Mucosa of descending colon (tissue), 3 donors: ENCODE measurements at places on chromosomes 7 and 10. TPM values are rescaled to one million over a fixed set of nuclear protein-coding genes. Genes with fewer than 3 reads are reported as not detected.

DNA sequence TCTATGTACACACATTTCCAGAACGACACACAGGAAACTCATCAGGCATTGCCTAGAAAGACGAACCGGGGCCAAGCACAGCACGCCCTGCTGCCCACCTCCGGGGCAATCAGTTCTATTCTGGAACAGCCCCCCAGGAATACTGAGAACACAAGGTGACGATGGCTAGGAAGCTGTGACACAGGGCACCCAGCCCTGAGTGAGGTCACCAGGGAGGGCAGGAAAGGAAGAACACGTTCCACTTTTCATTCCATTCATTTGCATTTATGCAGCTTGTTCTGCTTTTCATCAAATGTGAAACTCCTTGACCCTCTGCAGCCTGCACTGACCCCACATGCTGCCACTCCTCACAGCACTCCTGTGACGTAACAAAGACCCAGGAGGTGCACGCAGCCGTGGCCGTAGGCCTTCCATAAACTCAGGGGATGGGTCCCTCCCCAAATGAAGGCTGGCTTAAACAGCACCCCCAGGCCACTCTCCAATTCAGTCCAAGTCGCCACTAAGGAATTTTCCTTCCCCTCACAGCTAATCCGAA, 28.9 kb downstream of the MAD1L1 start:
- peak; percentile 2 for DNase-seq

DNA sequence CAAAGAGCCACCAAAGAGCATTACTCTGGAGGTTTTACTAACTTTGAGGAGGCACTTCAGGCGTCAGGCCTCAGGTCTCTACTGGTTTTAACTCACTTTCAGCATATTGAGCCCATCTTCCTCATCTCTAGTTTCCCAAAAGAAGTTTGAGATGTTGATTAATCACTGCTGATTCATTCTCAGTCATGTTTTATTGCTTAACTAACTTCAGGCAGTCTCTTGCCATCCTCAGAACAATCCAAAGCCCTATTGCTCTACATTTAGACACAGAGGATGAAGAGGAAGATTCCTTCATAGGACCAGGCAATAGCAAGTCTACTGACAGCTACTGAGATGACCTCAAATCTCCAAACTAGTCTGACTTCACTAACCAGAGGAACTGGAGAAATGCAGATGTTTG, 39.1 kb upstream of the BET1 start:
- DNase-seq: no peak

DNA sequence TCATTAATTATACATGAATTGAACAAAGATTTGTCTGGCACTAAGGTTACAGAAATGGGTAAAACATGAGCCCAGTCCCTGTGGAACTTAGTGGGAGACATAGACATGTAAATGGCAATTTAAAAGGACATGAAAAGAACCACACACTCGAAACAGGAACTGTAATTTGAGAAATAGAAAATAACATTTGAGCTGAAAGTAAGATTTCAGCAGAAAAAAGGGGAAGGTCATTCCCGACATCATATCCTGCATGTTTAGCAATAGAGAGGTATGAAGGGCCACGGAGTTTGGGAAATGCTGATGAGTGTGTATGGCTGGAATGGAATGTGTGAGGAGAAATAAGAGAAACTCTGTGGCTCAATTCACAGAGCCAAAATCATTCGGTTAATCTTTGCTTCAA, 175.4 kb upstream of the AHR start:
- no peak for DNase-seq

DNA sequence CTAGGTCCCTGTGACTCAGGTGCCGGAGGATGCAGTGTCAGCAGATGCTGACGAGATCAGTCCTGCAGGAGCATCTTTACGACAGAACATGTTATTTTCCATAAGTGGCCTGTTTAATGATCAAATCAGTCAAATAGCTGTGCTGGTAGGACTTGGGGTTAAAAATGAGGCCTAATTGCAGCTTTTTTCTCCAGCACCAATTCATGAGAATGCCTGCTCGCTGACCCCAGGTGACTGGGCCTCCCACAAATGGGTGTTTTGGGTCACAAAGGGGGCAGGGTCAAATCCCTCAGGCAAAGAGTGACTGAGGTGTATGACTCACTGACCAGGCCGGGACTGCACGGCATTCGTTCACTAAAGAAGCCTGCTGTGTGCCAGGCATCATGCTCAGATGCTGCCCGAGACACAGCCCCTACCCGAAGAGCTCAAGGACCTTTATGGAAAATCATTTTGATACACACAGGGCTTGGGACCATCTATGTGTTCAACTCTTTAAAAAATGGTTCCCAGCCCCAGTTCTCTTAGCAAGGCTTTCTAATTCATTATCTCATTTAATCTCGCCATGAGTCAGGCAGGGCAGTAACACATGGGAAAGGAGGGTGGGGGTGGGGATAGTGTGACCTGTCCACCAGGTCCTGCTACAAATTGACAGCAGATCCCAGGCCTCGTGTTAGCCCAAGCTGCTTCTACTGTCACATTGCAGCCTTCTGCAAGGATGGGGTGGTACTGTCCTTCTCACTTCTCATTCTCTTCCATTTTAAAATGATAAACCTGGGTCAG, 21.1 kb downstream of the ZNF775 start:
- no peak for DNase-seq

- DNase-seq: no peak
Observed at GRCh38 chr7:27677912-27678612, 15.4 kb upstream of the HIBADH start.

- no peak for DNase-seq
Observed at GRCh38 chr10:132492323-132493025, 45.1 kb upstream of the INPP5A start.

GRCh38 chr7:141866974-141867373, 25.7 kb upstream of the PRSS37 start:
- DNase-seq: no peak

DNA sequence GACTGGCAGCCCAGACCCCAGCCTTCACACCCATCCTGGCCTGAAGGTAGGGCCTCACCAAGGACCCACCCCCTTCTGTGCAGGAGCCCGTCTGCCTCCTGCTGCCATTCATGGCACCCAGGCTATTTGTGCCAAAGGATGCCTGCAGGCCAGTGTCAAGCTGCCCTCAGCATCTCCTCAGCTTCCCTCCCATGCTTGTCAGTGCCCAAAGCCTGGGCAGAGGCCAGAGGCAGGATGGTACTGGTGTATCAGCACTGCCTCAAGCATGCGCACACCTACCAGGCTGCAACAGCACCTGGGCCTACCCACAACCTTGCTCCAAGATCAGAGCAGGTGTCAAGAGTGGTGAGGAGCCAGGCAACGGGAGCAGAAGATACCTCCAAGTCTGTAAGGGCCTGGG, 27.6 kb downstream of the SFTPA1 start:
- no peak for DNase-seq

- DNase-seq: no peak
Observed at GRCh38 chr7:128904381-128905197, 5.9 kb downstream of the KCP start.

GRCh38 chr10:74824184-74824899, 2.1 kb upstream of the KAT6B start:
- DNase-seq: peak; percentile 21

- no peak for DNase-seq
Observed at GRCh38 chr7:70752794-70753241, 379.1 kb upstream of the GALNT17 start.

DNA sequence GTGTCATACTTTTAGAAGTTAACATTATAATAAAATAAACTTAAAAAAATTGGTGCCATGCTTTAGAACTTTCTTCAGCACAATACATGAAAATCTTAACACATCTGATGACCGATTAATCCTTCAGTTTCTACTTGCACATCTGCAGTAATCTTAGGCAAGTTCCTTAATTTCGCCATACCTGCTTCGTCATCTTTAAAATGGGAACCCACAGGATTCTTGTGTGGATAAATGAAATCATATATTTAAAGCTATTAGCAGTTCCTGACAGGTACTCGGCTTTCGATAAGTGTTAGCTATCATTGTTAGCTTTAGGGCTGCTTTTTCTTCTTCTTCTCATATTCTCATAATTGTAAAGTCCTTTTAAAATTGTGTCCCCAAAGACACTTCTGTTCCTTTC, 907 bp upstream of the VPS50 start:
- DNase-seq: no peak

GRCh38 chr10:43955978-43956377, 307.3 kb upstream of the ZNF32 start:
- DNase-seq: no peak

DNA sequence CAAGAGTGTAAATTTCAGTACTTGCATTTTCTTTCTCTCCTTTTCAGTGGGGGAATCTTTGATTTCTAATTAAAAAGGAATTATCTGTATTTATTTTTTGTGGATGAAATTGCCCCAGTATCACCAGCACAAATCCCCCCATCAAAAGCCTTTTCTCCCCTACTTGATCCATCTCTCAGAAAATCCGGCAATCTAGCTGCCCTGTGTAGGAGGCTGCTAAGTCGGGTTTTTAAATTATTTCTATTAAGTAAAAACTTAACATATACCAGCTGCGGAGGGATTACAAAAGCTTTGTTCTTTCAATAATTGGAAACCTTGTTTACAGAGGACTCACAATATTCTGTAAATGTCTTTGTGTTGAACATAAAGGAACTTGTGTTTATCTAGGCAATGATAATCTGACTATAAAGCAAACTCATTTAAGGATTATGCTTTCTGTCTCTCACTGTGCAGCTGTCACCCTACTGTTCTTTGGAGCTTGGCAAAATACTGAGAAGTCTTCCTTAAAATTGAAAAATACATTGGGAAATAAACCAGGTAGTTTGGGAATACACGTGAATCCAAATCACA, 177.4 kb upstream of the PRR15 start:
- DNase-seq: no peak

- no peak for DNase-seq
Observed at GRCh38 chr10:68247931-68248330, 16.0 kb upstream of the ATOH7 start.

DNA sequence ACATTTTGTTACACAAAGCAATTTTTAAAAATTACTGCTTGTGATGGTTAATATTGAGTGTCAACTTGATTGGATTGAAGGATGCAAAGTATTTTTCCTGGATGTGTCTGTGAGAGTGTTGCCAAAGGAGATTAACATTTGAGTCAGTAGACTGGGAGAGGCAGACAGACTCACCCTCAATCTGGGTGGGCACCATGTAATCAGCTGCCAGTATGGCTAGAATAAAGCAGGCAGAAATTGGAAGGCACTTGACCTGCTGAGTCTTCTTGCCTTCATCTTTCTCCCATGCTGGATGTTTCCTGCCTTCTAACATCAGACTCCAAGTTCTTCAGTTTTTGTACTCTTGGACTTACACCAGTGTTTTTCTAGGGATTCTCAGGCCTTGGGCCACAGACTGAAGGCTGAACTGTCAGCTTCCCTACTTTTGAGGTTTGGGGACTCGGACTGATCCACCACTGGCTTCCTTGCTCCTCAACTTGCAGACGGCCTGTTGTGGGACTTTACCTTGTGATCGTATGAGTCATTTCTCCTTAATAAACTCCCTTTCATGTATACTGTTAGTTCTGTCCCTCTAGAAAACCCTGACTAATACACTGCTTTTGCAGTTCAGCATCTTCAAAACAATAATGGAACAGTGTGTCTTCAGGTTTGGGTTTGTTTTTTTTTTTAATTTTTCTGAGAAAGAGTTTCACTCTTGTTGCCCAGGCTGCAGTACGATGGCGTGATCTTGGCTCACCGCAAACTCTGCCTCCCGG, 244.1 kb upstream of the SEMA3C start:
- no peak for DNase-seq

The TMEM139 gene
- 16.2 TPM for total RNA-seq

The BBIP1 gene
- total RNA-seq: 23.4 TPM

The CRPPA gene
- 7.2 TPM for total RNA-seq
